Activated CD4-positive, alpha-beta T cell treated with anti-CD3 and anti-CD28 coated beads, Interleukin-2, amount 50 U/mL, for 1 hour (primary cell): ENCODE measurements at places on chromosomes 16 and 17.

GRCh38 chr16:66523861-66524354 is 26.0 kb downstream of the TK2 start:
- DNase-seq = peak; percentile 24

GRCh38 chr17:17950806-17951205 is 21.4 kb downstream of the TOM1L2 start:
- DNase-seq = no peak

- DNase-seq = no peak
Observed at GRCh38 chr17:53472586-53472985, 350.1 kb upstream of the KIF2B start.

- DNase-seq = no peak
Observed at GRCh38 chr16:85446951-85447692, 166.0 kb upstream of the GSE1 start.

GRCh38 chr17:27608328-27609230 is 22.4 kb upstream of the LGALS9 start:
- no peak for DNase-seq

DNA sequence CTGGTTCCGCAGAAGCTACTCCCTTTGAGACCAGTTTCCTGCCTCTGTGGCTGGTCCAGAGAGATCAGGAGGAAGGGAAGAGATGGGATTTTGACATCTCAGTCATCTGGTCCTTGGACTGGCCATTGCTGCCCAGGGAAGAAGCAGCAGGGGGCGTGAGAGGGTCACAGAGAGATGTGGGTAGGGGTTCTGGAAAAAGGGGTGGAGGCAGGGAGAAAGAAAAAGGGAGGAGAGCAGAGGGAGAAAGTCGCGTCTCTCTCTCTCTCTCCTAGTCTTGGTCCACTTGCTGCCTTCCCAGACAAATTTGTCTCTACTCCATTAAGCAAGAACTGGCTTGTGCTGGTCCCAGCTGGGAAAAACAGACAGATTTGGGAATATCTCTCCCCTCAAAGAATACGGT is 4.4 kb downstream of the SHBG start:
- DNase-seq = no peak

DNA sequence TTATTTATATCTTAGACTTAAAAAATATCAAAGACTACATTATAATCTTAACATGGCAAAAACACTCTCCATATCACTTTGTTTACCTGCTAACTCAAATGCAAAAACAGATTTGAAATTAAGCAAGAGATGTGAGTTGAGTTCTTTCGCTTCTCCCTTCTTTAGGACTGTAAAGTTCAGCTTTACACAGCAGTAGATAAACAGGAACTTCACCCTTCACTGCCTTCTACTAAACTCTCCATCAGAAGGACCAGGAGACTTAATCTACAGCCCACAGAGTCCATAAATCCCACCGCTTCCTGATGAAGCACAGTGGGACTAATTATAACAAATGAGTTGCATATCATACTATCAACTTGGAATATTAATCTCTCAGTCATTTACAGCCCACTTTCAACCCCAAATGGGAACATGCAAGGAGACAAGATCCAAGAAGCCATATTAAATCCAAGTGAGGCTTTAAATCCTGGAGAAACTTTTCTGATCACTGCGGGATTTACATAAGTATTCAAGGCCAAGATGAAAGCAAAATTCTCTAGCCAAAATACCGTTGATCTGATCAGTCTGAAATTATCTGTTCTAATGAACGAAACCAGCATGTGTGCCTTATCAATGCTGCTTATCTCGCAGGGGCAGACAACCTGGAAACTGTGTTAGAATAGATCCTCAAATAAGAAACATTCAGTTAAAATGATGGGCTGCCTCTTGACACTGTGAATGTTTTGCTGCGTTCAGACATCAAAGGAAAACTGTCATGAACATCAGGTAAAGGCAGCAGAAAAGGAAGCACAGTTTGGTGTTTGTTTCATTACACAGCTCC is 1.6 kb downstream of the AMFR start:
- DNase-seq = no peak

GRCh38 chr16:24689128-24689527 is 40.3 kb upstream of the TNRC6A start:
- DNase-seq = no peak

DNA sequence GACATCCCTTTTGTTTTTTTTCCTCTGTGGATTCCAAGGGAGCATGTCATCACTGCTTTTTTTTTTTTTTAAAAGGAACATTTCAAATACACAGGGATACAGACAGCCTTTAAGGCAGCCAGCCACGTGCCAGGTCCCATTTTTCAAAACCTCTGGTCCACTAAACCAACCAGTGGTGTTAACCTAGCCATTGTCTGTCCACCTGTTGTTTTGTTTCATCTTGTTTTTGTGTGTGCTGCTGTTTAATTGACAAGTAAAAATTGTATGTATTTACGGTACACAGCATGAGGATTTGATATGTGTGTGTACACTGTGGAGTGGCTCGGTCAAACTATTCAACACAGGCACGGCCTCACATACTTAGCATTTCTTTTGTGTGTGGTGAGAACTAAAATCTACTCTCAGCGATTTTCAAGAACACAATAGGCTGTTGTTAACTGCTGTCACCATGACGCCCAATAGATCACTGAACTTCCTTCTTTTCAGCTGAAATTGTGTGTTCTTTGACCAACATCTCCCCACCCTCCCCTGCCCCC is 19.2 kb downstream of the TMEM114 start:
- DNase-seq = no peak

DNA sequence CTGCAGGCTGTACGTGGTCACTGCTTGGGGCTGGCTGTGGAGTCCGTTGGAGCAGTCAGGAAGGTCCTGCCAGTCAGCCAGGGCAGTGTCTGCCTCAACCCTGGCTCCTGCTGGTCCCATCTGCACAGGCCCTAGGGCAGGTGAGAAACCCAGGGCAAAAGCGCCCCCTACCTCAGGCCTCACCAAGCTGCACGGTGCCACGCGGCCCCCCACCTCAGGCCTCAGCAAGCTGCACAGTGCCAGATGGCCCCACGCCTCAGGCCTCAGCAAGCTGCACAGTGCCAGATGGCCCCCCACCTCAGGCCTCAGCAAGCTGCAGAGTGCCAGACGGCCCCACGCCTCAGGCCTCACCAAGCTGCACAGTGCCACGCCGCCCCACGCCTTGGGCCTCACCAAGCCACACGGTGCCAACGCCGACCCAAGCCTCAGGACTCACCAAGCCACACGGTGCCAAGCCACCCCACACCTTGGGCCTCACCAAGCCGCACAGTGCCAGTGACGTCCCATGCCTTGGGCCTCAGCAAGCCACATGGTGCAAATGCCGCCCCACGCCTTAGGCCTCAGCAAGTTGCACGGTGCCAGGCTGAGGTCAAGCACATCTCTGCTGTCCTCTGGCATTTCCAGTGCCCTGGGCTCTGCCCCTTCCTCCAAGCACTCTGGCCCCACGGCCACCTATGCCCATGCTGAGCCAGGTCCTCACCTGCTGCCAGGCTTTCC is 5.5 kb downstream of the TMEM204 start:
- peak; percentile 43 for DNase-seq

- no peak for DNase-seq
Observed at GRCh38 chr17:7713782-7714181, 3.8 kb upstream of the DNAH2 start.

- DNase-seq = no peak
Observed at GRCh38 chr17:54945671-54946070, 22.8 kb downstream of the COX11 start.

GRCh38 chr16:20821682-20822081 is 15.4 kb downstream of the REXO5 start:
- no peak for DNase-seq

DNA sequence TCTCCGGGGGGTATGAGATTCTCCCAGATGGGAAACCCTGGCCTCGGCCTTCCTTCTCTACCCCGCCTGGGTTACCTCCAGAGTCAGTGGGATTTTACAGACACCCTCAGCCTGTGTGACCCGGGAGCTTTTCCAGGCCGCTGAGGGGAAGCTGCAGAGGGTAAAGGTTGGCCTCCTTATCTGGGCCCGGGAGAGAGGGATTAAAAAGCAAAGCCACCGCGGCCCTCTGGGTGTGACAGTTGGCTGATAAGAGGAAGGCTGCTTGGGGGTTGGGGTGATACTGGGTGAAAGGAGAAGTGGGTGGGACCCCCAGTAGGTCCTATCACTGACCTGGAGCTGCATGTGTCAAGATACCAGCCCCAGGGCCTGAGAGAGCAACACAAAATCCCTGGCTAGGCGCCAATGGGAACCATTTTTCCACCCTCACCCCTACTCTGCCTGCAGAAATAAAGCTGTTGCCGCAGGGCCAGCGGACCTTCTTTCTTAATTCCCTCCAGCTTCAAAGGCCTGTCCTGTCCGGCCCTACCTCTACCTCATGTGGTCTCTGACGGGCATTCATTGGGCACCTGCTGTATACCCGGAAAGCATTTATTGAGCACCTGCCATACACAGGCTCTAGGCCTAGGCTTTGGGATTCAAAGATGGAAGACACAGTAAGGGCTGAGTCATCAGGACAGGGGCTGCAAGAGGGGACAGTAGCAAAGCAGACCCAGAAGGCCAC is 77.6 kb upstream of the GSE1 start:
- no peak for DNase-seq

DNA sequence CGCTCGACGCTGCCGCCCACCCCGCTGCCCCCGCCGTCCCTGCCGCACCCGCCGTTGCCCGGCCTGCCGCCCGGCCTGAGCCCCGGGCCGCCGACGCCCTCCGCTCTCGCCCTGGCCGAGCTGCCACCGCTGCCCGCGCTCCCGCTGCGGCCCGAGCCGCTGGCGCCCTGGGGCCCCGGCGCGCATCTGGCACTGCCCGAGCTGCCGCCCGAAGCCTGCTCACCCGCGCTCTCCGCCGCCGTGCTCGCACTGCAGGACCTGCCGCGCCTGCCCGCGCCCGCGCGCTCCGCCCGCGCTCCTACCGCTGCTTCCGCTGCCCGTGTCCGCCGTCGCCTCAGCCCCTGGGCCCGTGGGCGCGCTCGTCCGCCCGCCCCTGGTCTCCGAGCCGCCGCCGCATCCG is 8.4 kb upstream of the CLDN9 start:
- DNase-seq = no peak

DNA sequence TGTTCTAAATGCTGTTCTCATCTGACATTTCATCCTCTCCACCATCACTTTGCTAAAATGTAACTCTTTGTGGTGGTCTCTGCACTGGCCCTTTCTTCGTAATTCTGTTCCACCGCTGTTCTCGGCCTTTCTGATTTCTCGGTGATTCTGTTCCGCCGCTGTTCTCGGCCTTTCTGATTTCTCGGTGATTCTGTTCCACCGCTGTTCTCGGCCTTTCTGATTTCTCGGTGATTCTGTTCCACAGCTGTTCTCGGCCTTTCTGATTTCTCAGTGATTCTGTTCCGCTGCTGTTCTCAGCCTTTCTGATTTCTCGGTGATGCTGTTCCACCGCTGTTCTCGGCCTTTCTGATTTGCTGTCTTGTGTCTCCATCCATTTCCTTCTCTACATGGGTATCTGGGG is 12.3 kb downstream of the FOXF1 start:
- no peak for DNase-seq

DNA sequence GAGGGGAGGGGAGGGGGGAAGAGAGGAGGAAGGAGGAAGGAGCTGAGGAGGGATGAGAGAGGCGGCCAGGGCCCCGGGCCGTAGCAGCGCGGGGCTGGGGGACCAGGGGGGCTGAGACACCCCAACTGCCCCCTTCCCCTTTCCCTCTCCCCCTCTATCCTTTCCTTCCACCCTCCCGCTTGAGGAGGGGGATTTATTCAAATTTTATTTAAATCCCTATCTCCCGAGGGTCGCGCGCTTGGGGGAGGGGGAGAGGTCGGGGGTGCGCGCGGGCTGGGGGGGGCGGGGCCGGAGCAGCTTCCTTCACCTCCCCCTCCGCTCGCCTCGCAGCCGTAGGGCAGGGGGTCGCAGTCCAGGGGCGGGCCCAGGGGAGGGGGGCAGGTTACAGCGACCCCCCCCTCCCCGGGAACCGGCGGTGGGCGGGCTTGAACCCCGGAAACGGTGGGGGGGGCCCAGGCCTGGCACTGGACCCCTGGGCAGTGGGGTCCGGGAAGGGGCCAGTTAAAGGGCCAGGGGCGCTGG is at the start of gene FBXL19:
Gene FBXL19, plus strand, starts transcription at position 19 of the 522 bp plus-strand sequence. CDS start 2,183 bp downstream, outside the sequence.
- DNase-seq = peak; percentile 14

- no peak for DNase-seq
Observed at GRCh38 chr16:79713609-79714309, 113.2 kb upstream of the MAF start.

- no peak for DNase-seq
Observed at GRCh38 chr17:7403043-7403726, 712 bp downstream of the TMEM256 start.

DNA sequence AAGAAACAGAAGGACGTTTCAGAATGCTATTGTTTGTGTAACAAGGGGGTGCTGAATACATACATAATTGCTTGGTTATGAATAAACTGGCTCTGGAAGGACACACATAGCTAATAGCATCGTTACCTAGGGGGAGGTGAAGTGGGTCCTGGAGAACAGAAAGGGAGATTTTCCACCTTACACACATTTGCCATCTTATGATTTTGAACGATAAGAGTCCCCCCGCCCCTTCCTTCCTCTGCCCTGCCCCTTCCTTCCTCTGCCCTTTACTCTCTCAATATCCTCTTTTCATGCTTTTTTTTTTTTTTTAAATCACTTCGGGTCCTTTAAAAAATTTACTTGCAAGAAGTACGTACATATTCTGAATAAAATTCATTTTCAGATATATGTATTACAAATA is 902 bp upstream of the DHRS7B start:
- DNase-seq = peak; percentile 57

DNA sequence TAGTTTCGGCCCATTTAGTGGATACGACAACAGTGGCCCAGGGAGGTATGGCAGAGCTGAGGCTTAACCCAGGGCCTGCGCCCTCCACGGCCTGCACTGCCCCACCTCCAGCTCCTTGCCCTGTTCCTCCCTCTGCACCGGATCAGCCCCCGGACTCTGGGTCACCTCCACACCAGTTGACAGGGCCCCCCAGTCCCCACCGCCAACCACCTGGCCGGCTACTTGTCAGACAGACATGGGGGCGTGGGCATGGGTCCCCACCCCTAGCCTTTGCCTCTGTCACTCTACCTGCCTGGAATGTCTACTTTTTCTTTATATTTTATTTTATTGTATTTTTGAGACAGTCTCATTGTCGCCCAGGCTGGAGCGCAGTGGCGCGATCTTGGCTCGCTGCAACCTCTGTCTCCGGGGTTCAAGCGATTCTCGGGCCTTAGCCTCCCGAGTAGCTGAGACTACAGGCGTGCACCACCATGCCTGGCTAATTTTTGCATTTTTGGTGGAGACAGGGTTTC is 3.0 kb upstream of the ACTG1 start:
- no peak for DNase-seq

GRCh38 chr16:21950782-21951521 is 2.2 kb upstream of the UQCRC2 start:
- DNase-seq = peak; percentile 13

- peak; percentile 85 for DNase-seq
Observed at GRCh38 chr17:81967533-81968395, 6.8 kb upstream of the NOTUM start.

- no peak for DNase-seq
Observed at GRCh38 chr17:75594499-75595283, 7.1 kb downstream of the MYO15B start.

DNA sequence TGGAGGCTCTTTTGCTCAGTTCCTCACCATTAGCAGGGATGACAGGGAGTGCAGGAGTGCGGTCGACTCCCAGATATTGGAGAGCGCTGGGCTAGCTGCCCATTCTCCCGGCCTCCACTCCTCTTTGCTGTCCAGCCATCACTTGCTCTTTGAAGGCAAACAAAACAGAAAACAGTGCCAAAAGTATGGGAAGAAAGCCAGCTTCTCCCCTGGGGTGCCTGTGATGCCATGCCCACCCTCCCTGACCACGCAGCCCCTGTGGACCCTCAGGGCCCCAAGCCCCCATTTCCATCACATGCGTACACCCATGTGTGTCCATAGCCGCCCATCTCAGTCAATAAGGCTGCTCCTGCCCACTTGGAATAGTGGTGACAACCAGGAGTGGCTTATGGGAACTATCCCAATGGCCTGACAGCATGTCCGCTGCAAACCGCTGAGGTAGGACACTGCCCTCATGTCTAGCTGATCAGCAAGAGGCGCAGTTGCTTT is 30.0 kb downstream of the MAPT start:
- DNase-seq = no peak
